ENCODE measurements at places on chromosomes 2 and 18.

GRCh38 chr2:974054-974453 is 23.4 kb downstream of the SNTG2 start:
- DNase-seq, result no peak

- no peak for DNase-seq
Measured at GRCh38 chr2:237791977-237792727, 6.4 kb upstream of the RBM44 start.

GRCh38 chr2:139031722-139032121 is 251.5 kb upstream of the NXPH2 start:
- DNase-seq, result peak; percentile 1

- no peak for DNase-seq
Measured at GRCh38 chr2:86562485-86562921, 740 bp downstream of the CHMP3 start.

DNA sequence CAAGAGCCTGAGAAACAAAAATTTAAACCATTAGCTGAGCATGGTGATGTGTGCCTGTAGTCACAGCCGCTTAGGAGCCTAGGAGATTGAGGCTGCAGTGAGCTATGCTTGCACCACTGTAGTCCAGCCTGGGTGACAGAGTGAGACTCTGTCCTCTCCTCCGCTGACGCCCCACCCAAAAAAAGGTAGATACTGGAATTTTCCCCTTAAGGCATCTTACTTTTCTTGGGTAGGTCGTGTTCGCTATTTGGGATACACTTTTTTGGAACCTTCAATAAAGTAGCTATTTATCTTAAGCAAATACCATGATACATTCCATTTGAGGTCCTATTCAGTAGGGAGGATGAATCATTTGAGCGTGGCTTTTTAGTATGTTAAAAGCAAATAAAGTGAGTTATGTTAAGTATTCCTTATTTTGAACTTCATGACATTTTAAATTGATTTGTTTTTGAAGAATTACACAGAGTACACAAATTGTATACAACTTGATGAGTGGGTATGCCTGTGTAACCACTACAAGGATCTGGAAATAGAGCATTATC is 38.7 kb downstream of the RALBP1 start:
- DNase-seq, result peak; percentile 52

GRCh38 chr18:23137788-23138216 is 2.5 kb downstream of the CABLES1 start:
- no peak for DNase-seq

DNA sequence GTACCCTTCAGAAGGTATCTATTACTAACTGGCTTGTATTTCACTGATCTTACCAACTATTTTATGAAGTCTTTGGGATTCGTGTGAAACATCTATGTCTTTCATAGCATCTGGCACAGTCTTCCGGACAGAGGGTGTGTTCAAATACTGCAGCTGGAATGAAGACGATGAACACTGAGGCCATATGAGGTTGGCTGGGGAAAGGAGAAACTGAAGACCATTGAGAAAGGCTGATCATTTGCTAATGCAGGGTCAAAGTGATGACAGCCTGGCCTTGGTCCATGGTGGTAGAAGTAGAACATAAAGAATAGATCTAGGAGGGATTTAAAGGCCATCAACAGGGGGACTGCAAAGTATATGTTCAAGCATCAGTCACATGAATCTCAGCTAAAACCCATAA is 132.7 kb downstream of the CCBE1 start:
- DNase-seq, result no peak

DNA sequence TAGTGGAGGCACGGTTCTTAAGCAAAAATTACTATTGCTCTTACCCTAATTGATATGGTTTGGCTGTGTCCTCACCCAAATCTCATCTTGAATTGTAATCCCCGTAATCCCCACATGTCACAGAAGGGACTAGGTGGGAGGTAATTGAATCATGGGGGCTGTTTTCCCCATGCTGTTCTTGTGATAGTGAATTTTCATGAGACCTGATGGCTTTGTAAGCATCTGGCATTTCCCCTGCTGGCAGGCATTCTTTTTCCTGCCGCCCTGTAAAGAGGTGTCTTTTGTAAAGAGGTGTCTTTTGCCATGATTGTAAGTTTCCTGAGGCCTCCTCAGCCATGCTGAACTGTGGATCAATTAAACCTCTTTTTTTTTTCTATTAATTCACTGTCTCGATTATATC is 1691.8 kb upstream of the SLC39A10 start:
- no peak for DNase-seq

DNA sequence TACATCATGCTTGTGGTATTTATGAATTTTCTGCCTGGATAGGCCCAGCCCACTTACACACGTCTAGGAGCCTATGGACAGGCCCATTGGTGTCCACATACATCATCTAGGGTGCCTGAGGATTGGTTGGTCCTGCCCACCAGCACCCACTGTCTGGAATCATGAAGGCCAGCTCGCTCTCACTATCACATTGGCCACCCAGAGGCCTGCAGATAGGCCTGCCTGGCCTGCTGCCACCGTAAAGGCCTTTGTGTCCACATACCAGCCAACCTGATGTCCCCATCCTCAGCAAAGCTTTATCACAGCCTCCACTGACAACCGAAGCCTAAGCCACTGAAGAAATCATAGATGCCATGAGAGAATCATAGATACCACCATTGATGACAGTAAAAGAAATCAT is 40.2 kb downstream of the METTL21A start:
- no peak for DNase-seq

- DNase-seq, result no peak
Measured at GRCh38 chr2:54597153-54597848, 126.2 kb upstream of the EML6 start.

DNA sequence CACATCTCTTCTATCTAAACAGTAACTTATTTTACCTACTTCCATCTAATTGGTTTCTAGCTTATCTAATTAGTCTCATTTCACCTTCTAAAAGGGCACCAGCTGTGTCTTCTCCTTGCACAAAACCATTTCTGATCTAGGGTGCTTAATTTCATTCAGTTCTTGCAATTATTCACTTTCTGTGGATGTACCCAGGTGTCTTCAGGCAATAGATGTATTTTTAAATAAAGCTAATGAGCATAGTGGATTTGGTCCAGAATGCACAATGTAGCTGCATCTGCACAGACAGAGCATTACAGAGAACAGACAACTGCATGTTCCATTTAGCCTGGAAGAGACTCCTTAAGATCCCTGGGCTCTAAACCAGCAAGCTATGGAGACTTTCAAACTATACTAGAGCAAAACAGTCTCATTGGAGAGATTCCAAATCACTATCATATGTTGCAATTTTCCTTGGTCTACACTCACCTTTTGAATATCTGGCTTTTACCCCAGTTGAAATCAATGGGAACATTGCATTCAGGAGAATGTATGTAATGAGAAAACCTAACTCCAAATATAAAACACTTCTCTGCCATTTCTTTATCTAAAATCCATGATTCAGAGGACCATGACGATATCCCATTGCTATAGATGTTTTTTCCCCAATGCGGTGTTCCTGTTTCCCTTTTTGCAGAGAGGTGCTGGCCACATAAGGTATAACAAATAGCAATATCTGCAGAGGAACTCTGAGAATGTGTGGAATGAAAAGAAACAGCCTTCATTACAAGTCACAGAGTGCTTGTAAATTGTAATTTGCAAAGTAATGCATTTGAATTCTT is 3.5 kb upstream of the RFX8 start:
- DNase-seq, result no peak

- DNase-seq, result no peak
Measured at GRCh38 chr2:9110893-9111569, 95.6 kb upstream of the ASAP2 start.

DNA sequence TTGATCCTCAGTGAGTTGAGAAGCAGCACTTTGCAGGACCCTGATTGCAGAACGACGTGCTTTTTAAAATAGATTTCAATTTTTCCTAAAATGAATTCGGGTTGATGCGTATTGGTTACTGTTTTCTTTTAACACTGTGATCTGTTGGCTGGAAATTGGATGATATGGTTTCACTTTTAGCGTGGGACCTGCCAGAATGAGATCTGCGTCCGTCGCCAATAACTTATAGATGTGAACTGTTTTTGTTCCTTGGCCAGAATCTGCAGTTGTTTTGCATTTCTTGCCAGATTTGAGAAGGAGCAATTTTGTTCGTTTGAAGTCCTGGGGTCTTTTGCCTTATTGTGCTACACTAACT is 703 bp downstream of the UGGT1 start:
- DNase-seq, result no peak

- no peak for DNase-seq
Measured at GRCh38 chr2:157743051-157743450, 114.4 kb upstream of the ACVR1C start.

DNA sequence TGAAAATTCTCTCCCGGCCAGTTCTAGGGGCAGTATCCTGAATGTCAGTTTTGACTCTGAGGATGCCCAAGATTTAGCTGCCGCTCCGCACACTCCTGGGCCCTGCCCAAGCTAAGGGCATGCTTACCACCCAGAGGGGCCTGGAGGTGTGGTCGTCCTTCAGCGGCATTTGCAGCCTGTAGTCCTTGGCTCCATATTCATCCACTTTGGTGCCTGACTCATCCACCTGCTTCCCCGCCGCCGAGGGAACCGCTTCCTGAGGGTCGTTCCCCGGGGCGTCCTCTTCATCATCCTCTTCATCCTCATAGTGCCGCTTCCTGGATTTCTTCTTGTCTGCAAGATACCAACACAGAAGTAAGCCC is 577 bp downstream of the ERCC3 start:
- no peak for DNase-seq

DNA sequence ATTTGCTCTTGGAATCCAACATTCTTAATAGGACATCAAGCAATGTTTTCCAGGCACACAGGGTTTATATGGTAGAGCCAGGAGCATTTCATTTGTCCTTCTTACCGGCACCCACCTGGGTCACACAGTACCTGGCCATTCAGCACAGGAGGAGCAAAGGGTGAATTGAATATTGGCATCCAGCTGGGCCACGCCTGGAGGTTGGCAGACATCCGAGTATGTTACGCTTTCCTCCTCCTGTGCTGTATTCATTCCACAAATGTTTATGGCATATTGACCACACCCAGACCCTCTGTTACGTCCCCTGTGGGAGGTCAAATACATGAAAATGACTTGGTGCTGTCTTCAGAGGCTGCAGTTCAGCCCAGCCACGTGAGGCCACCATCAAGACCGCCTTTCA is 206.2 kb downstream of the RTP5 start:
- DNase-seq, result no peak

GRCh38 chr2:25043241-25043867 is 1.5 kb downstream of the EFR3B start:
- DNase-seq, result peak; percentile 52

GRCh38 chr18:28439870-28440269 is 262.9 kb upstream of the CDH2 start:
- no peak for DNase-seq

- no peak for DNase-seq
Measured at GRCh38 chr2:127161176-127162136, 54.5 kb upstream of the BIN1 start.

DNA sequence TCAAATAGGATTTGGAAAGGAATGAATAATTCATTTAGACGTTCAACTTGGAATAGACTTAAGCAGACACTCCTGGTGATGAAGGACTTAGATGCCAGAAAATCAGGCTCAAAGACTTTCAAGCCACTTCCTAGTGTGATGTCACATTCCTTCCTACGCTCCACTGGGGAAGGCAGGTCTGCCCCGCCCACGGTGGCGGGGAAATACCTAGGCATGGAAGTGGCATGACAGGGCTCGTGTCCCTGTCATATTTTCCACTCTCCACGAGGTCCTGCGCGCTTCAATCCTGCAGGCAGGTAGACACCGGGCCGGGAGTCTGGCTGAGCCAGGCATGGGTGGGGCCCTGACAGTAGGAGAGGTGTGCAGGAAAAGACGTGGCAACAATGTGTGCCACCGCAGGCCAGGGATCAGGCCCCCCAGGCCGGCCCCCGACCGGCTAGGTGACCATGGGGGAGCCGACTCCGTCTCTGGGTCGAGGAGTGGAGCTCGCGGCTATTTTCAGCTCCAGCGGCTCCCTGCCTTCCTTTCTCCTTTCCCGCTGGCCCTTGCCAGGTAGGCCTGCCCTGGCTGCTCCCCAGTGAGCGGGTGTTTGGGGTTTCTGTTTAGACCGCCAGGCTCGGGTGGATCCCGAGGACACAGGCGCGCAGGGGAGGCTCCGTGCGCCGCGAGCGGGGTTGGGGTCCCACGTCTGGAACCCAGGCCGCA is at the start of gene IL1RL2:
IL1RL2 (plus strand) TSS at position 233 of the 705 bp plus-strand sequence. CDS start 845 bp downstream, outside the sequence.
- DNase-seq, result no peak

DNA sequence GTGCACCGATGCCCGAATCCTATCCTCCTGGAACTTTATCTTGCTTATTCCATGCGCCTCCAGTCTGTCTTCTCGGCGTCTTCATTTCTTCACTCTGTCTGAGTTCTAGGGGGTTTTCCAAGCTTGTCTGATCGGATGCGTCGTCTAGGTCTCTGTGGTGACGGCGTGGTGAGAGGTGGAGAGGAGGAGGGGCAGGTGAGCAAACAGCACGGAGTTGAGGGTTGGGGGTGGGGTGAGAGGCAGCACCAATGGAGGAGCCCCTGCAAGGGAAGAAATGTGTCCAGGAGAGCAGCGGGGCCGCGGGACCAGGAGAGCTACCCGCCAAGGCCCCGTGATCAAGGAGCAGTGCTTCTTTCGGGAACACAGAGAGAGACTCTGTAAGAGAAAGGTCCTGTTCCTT is 131.3 kb upstream of the TWIST2 start:
- DNase-seq, result no peak

DNA sequence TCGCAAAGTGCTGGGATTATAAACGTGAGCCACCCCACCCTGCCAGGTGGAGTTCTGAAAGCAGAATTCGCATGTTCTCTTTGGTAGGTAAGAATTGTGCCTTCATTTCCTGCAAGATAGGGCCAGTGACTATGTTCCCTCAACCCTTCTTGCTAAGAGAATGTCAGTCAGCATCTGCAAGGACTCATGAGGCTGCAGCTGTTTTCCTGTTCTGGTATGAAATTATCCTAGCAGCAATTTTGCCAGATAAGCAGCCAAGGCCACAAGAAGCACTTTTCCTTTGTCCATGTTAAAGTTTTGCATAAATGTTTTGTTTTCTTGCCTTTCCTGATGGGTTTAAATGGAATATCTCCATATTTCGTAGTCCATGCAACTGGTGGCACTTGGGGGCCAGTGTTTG is 6.8 kb upstream of the ARHGAP28 start:
- DNase-seq, result no peak

- no peak for DNase-seq
Measured at GRCh38 chr2:151056870-151057269, 204.8 kb downstream of the RBM43 start.

- no peak for DNase-seq
Measured at GRCh38 chr18:70037431-70038061, 89.9 kb upstream of the CD226 start.

- DNase-seq, result no peak
Measured at GRCh38 chr2:29401994-29402393, 286.8 kb downstream of the CLIP4 start.

DNA sequence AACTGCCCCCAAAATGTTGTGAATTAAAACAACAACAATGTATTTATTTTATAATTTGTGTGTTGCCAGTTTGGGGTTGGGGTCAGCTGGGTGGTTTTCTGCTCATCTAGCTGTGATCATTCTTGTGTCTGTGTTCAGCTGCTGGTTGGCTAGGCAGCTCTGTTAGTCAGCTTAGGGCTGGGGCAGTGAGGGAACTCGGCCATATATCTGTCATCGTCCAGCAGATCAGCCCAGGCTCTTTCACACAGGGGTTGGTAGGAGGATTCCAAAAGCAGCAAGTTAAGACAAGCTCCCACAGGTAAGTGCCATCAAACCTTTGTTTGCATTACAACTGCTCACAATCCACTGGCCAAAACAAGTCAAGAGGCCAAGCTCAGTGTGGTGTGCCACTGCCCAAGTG is 121.5 kb downstream of the LPIN1 start:
- no peak for DNase-seq
